NCI-H774 (cell line): ENCODE measurements at places on chromosomes 7 and 10.
A peak's percentile ranks its signal among the peaks of the same experiment; 100 is the strongest.

- no peak for DNase-seq
These were observed 54.6 kb upstream of the ZNF32 start for GRCh38 chr10:43703286-43703685.

GRCh38 chr10:74825371-74826141 lies 844 bp upstream of the KAT6B start:
- DNase-seq, result no peak

DNA sequence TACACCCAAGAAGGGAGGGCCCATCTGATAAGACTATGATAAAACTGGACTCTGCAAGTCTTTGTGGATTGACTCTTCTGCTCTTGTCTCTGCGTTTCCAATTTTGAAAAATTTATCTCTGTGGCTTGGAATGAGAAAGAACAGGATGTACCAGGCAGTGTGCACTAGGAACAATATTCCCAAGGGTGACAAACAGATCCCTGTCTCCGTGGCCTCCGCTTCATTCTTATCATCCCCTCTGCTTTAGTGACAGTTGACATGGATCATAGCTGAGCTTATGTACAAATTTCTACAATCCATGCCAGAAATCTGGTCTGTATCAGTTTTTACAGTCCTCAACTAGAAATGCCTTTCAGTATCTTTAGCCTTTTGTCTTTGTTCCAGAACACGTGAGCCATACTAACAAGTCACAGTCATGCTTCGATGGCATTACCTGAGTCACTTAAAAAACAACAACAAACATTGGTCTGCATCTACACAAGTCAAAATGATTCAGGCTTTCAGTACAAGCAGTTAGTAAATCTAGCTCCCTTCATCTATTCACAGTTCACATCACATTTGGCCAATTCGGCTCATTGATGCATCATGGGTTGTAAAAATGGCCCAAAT lies 393.6 kb upstream of the CELF2 start:
- DNase-seq, result no peak

DNA sequence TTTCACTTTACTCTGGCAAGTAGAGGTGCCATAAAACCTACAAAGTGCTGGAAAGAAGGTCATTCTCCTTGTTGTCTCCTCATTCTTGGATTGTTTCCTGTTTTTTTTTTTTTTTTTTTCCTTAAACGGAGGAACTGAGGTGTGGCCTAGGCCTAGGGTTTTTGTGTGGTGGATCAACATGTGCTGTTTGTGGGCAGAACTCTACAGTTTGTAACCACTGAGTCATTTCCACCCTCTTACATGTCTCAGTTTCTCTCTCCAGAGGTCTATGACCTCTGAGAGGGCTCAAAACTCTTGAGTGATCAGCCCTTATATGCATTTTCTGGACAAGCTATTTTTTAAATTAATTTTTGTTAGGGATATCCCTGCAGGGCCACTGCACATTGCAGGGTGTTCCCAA lies 296.0 kb downstream of the PPP1R3A start:
- no peak for DNase-seq

DNA sequence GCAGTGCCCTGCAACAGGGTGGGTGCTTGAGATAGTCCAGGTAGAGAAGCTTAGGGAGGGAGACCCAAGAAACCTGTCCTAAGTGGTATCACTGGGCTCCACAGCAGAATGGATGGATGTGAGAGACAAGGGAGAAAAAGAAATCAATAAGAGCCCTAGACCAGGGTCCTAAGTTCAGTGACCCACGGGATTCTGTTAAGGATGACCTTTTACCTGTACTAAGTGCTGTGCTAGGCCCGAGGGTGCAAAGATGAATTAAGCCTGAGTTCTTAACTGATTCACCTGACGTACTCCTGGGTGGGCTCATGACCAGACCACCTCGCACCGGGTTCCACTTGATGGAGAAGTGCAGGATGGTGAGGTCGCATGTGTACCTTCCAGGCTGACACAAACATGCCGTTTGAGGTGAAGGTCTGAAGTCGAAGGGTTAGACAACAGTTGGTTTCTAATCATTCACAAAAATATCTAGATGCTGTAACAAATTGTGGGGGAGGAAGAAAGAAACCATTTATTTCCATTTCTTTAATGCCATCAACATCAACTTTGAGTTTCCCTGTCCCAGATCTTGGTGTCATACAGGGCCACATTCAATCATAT lies 166.5 kb downstream of the HERPUD2 start:
- DNase-seq, result no peak

- DNase-seq, result no peak
These were observed 103.7 kb upstream of the TMEM72 start for GRCh38 chr10:44807451-44807850.

GRCh38 chr10:18221123-18221522 lies 80.9 kb downstream of the CACNB2 start:
- DNase-seq, result no peak

DNA sequence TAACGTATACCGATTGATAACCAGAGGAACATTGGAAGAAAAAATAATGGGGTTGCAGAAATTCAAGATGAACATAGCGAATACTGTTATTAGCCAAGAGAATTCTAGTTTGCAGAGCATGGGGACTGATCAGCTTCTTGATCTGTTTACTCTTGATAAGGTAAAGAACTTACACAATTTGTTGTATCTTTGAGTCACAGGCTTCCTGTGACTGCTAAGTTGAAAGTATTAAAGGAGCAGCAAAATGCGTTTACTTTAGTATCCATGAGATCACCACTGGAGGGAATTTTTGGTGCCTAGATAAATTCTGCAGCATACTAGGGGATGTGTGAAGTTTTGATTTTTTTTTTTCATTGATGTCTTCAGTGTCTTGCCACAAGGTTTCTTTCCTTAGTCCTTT lies 103.6 kb downstream of the BTAF1 start:
- no peak for DNase-seq

DNA sequence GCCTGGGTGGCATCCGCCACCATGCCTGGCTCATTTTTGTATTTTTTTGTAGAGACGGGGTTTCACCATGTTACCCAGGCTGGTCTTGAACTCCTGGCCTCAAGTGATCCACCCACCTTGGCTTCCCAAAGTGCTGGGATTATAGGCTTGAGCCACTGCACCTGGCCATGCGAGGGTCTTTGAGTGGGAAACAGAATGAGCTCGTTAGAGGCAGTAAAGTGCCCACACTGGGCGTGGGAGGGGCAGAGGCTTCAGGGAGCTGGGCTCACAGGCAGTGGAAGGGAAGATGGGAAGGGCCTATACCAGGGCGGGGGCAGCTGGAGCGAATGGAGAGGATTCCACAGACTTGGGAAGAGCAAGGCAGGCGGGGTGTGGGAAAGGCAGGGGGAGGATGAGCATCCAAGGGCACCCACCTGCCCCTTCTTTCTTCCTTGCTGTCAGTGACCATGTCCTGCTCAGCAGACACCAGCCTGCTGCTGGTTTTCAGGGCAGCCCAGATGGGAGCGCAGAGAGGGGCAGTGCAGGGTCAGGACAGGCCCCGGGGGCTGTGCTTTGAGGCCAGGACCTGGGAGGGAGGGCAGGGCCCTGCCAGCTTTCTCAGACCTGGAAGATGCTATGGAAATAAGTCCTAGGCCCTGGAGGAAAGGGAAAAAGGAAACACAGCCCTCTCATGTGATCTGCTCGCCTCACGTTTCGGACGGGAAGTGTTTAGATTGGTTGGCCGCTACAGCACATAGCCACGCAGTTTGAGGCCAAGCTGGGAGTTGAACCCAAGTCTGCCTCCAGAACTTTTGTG lies 4.2 kb downstream of the FZD9 start:
- no peak for DNase-seq

GRCh38 chr7:121831801-121832200 lies 41.2 kb upstream of the PTPRZ1 start:
- peak; percentile 24 for DNase-seq

DNA sequence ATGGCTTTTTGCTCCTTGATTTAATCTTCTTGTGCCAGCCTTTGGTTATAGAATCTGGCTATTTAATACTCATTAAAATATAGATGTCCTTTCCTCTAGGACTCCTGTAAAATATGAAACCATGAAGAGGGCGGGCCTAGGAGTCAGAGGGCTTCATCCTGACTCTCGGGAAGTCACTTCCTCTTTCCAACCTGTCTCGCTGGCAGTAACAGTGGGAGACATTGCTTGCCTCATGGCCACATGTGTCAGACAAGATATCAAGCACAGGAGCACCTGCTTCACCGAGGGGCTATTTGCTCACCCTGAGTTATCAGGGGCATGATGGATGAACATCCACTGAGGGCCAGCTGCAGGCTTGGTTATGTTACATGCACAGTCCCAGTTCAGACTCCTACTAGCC lies 31.0 kb downstream of the SLIT1 start:
- DNase-seq, result no peak

DNA sequence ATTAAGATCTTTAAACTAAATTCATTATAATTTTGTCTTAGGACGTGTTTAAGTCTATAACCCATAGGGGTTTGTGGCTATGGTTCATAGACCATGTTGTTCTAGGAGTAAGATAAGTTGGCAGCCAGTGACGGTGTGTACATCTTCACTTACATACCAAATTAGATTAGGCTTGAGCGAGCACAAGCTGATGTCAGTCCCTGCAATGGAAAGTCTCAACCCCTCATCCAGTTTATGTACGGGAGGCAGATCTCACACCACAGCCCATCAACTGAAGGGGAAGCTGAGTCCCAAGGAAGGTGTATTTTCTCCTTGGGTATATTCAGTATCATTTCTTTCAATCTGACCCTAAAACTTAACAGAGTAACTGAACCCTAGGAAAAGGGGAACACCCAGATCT lies 5.1 kb upstream of the SMC3 start:
- DNase-seq, result no peak

DNA sequence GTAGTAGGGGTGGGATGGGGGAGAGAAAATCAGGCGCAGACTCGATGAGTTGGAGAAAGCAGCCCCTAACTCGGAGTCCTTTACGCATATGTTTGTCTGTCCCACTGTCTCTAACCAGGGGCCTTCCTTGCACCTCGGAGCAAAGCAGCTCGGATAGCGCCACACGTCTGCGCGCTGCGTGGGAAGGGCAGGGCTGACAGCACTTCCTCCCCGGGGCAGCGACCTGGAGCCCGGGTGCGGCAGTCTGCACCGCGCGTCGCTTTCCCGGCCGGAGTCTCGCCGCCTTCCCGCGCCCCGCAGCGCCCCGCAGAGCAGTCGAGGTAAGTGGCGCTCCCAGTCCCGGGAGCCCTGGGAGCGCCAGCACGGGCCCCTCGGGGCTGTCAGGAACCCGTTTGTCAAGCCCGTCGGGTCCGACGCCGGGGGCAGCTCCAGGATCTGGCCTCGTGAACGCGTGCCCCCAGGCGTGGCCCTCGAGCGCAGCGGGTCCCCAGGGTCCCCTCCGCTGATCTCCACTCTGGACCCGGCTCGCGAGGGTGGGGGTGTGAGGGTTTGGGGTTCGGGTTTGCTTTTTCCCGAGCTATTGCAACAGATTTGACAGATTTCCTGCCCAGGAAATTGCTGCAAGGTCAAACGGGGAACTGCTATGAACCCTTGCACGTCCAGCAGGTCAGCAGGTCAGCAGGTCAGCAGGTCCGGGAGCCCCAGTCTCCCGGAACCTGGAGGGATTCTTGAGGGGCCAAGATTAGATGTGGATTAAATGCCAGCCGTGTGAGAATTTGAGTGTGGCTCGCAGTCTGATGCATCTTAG lies 597 bp downstream of the APBB1IP start:
- no peak for DNase-seq

- no peak for DNase-seq
These were observed 19.4 kb downstream of the CCDC6 start for GRCh38 chr10:59887006-59887405.
